ENCODE measurements at places on chromosomes 2 and 18.

DNA sequence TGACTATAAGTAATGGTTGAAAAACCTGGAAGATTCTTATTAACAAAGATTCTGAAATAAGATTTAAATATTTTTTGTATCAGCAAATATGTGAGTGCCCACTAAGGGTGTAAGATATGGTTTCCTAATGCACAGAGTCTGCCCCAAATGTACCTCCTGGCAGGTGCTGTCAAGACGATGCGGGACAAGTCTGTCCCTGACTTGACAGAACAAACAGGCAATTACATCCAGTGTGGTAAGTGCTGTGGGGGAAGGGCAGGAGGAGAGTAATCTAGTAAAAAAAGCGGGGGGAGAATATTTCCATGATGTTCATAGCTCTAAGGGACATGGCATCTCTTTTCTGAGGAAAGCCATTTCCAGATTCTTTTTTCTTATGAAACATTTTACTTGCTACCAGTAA, 127.5 kb downstream of the COL4A4 start:
- DNase-seq, result no peak

- no peak for DNase-seq
Observed at GRCh38 chr2:108630567-108631405, 88.5 kb upstream of the RANBP2 start.

DNA sequence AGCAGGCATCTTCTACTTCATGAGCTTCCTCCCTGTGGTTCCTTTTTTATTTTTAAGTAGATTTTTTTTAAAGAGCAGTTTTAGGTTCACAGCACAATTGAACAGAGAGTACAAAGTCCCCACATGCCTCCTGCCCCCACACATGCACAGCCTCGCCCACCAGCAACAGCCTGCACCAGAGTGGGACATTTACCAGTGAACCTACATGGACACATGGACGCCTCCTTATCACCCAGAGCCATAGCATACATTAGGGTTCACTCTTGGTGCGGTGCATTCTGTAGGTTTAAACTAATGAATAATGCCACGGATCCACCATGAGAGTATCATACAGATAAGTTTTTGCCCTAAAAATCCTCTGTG, 40.9 kb downstream of the HS1BP3 start:
- DNase-seq, result no peak

- no peak for DNase-seq
Observed at GRCh38 chr2:1486670-1487069, 73.4 kb downstream of the TPO start.

Data from AG08395 (cell line).